Activated CD4-positive, alpha-beta memory T cell treated with anti-CD3 and anti-CD28 coated beads, Interleukin-2, amount 10 ng/mL, durations not matched to agents 7 days and 5 days (primary cell): ENCODE measurements at places on chromosomes 12 and 14.

DNA sequence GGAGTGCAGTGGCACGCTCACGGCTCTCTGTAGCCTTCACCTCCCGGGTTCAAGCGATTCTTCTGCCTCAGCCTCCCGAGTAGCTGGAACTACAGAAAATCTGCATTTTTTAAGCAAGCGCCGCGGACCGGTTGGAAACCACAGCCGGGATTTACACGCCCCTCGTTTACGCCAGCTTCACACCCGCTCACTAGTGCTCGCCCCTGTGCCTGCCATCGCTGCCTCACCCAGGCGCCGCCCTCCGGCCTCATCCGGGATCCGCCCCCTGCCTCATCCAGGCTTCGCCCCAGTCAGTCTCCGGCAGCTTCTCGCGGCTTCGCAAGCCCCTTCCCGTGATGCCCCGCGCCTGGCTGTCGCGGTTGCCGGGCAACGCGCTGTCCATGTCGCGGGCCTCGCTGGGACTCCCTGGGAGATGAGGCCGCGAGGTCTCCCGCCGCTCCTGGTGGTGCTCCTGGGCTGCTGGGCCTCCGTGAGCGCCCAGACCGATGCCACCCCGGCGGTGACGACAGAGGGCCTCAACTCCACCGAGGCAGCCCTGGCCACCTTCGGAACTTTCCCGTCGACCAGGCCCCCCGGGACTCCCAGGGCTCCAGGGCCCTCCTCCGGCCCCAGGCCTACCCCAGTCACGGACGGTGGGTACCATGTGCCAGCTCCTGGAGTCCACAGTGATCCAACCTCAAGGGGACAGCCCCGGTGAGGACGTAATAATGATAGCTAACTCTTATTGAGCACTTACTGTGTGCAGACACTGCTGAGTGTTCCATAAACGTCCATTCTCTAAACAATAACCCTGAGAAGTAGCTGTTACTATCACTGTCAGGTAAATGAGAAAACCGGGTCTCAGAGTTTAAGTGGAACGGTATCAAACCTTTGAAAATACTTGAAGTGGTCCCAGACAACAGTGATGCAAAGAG, at the start of gene TCTN1:
Gene TCTN1, plus strand, starts transcription at position 359 of the 914 bp plus-strand sequence. Its CDS starts 54 bp downstream, at position 413.
- DNase-seq, result peak; percentile 98

DNA sequence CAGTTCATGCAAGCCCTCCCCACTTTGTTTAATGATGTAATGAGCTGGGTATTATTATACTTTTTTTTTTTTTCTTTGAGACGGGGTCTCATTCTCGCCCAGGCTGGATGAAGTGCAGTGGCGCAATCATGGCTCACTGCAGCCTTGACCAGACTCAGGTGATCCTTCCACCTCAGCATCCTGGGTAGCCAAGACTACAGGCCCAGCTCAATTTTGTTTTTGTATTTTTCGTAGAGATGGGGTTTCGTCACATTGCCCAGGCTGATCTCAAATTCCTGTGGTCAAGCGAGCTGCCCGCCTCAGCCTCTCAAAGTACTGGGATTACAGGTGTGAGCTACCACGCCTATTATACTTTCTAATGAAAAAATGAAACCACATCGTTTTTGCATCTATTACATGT, 4.5 kb upstream of the DCAF11 start:
- no peak for DNase-seq

GRCh38 chr14:63773504-63773903, 45.6 kb upstream of the SGPP1 start:
- no peak for DNase-seq

- no peak for DNase-seq
Observed at GRCh38 chr14:84403585-84403984, 1126.4 kb upstream of the FLRT2 start.

DNA sequence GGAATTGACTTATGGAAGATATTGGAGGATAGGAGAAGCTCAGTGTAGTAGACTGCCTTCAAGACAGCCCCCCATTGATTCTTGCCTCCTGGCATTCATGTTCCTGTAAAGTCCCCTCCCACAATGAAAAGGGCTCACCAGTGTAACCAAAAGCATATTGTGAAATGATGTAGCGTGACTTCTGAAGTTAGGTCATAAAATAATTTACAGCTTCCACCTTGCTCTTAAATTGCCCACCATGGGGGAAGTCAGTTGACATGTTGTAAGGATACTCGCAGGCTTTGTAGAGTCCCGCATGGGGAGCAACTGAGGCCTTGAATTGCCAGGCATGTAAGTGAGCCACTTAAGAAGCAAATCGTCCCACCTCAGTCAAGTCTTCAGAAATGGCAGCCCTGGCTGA, 25.1 kb downstream of the GTSF1 start:
- DNase-seq, result no peak

DNA sequence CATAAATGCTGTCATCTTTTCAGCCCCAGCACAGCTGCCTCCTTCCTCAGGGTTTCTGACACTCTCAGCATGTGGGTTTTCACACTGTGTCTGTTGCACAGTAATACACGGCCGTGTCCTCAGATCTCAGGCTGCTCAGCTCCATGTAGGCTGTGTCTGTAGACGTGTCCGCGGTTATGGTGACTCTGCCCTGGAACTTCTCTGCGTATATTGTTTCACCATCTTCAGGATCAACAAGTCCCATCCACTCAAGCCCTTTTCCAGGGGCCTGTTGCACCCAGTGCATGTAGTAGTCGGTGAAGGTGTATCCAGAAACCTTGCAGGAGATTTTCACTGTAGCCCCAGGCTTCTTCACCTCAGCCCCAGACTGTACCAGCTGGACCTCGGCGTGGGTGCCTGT, 1210.6 kb downstream of the TMEM121 start:
- no peak for DNase-seq

DNA sequence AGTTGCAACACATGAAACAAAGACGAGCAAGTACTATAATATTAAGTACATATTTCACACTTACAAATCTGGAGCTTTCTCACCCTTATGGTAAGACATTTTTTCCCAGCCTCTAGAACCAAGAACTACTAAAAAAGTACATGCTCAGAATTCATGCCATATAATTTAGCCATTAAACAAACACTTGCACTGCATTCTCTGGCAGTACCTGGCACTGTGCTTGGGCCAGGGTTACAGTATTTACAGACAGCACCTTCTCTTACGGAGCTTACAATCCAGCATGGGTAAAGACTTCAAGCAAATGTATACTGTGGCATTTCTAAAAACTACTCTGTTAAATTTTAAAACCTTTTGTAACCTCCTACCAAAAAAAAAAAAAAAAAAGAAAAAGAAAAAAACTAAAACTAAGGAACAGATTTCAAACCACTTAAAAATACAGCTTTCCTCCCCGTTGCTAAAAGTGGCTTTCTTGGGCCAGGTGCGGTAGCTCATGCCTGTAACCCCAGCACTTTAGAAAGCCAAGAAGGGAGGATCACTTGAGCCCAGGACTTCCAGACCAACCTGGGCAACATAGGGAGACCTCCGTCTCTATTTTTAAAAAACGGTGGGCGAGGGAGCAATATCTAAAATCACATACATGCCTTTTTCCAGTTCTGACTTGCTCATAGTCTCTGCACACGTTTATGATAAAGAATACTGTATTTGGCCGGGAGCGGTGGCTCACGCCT, 956 bp downstream of the GNPTAB start:
- no peak for DNase-seq

GRCh38 chr14:51067295-51067694, 27.6 kb downstream of the TRIM9 start:
- no peak for DNase-seq

- no peak for DNase-seq
Observed at GRCh38 chr14:47020500-47020899, 368.9 kb upstream of the RPL10L start.

DNA sequence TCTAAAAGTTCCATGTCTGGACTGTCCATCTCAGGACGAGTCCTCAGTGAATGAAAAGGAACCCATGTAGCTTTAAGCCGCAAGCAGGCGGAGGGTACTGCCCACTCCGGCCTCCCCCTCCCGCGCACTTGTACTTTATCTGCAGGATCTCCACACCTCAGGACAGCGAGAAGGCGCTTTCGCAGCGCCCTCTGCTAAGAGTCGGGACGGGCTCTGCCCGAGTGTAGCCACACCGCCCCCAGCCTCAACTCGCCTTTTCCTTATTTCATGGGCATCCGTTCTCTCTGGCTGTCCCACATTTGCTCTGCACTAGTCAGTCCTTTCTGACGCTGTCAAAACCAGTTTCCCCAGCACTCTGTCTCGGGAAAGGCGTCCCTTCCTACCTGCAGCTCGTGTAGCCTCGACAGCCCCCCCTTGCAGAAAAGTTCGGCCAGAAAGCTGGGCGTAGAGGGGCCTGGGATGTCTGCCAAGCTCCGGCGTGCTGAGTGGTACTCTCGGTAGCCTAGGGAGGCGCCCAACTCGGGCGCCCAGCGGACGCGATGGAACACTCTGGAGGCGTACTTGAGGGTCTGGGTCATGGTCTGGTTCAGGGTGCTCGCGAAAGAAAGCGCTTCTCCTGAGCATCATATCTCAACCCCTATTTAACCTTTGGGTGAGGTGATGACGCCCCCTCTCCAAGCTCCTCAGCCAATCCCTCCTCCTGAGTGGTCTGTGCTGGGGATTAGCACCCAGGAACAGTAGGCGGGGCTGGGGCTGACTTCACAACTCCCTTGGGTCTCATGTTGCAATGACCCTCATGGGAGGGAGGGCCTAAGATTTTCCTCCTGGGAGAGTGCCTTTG, at the start of gene CYP27B1:
Gene CYP27B1, minus strand, starts transcription at position 615 of the 841 bp plus-strand sequence. Its CDS starts 37 bp downstream, at position 578.
- DNase-seq, result no peak

- no peak for DNase-seq
Observed at GRCh38 chr14:94548131-94548998, 12.9 kb upstream of the SERPINA4 start.

DNA sequence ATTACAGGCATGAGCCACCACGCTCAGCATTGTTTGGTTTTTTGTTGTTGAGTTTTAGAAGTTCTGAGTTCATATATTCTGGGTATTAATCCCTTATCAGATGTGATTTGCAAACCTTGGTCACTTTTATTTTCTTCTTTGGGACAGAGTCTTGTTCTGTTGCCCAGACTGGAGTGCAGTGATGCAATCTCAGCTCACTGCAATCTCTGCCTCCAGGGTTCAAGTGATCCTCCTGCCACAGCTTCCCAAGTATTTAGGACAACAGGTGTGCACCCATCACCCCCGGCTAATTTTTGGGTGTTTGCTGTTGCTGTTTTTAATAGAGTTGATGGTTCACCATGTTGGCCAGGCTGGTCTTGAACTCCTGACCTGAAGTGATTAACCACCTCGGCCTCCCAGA, 11.8 kb downstream of the USP30 start:
- DNase-seq, result no peak

- no peak for DNase-seq
Observed at GRCh38 chr12:16611146-16611545, 5.2 kb upstream of the LMO3 start.

DNA sequence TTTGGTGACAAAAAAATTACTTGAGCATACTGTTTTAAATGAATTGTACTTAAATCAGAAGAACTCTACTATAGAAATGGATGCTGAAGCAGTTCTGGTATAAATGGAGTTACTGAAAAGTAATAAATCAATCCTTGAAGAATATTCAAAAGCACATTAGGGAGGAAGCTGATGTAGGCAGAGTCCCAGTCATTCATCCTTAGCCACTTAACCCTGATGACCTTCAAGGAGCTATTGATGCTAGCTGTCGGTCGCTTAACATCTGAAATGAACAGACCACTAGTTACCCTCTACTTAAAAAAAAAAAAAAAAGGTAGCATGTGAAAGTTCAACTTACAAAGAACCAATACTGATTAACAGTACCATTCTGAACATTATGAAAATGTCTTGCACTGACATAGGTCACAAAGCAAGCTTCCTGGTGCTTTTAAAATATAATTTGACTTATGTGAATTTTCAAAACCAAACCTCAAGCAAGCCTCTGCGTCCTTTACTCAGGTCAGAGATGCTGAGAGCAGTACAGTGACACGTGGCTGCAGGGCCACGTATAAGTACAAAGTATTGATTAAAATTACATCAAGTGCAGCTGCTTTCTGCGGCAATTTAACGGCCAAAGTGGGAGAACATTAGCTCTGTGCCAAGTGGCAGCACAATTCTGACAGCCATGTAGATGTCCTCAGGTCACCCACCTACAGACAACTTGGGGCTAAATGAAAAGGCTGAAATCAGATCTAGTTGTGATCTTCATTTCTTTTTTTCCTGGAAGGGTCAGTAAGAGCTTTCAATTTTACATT, 18.1 kb downstream of the PPM1H start:
- DNase-seq, result no peak

DNA sequence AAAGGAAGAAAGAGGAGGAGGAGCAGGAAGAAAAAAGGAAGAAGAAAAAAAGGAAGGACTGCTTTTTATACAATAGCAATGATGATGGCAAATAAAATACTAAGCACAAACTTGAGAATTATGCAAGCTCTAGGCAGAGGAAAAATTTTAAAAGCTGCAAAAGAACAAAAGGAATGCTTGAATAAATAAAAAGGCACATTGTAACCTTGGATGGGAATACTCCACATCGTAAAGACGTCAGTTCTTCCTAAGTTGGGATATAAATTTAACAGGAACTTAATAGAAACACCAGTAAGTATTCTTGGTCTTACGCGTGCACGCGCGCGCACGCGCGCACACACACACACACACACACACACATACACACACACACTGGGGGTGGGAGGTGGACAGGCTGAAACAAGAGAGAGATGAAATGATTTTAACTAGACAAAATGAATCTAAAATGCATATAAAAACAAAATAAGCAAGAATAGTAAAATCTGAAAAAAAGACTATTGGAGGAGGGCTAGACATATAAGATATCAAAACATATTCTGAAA, 43.0 kb downstream of the SERPINA3 start:
- no peak for DNase-seq

DNA sequence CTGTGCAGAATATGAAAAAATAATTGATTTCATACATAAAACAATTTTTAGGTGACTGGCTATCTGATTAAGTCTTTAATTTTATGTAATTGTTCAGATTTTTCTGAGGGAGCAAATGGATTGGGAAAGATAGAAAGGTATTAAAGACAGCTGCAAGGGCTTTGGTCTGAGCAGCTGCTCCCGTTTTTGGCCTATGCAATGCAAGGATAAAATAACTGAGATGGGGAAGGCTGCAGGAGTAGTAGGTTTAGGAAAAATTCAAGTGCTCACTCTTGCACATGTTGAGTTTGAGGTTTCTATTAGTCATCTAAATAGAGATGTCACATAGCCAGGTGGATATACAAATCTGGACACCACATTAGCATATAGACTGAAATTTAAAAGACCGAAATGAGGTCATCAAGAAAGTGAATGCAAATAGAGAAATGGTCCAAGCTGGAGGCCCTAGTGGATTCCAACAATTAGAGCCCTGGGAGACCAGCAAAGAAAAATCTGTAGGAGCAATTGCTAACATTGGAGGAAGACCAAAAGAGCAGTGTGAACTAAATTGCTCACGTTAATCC, 144.0 kb downstream of the PPFIA2 start:
- DNase-seq, result no peak

GRCh38 chr14:83894568-83894967, 1635.4 kb upstream of the FLRT2 start:
- DNase-seq, result no peak

DNA sequence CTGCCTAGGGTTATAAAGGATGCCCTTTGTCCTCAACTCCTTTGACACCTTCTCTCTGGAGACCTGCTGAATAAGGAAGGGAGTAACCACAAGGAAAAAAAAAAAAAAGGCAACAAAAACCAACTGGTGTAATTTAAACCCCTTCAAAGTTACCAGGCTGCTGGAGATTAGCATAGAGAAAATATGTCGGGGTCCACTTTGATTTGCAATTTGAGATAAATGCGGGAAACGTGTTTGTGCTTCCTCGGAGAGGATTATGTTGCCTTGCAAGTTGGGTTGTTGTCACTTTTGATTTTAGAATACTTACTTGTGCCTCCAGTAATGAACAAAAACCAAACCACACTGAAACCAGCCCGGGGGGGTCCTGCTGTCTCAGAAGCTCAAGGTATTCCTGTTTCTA, 200.2 kb upstream of the MYL2 start:
- DNase-seq, result no peak
